Amniotic stem cell (primary cell): ENCODE measurements at places on chromosomes 11 and 22.

DNA sequence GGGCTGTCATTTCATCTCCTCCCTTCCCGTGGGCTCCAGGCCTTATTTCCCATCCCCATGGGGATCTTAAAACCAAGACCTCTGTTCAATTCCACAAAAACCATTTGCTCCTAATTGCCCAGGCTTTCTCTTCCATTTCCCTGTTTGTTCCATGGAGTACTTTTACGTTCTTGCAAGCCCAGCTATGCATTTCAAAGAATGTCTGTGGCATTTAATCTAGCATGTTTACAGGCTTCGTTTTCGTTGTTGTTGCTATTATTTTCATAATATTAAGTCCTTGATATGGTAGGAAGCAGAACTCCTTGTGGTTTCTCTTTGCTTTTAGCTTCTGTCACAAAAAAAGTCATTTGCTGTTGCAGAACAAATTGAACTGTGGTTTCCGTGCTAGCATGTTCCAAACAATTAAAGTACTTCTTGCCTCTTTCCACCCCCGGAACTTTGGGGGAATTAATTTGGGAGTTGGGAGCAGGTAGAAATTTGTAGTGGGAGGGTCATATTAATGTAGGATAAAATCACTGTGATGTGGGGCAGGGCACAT, 68.1 kb upstream of the SLC22A12 start:
- DNase-seq = no peak

DNA sequence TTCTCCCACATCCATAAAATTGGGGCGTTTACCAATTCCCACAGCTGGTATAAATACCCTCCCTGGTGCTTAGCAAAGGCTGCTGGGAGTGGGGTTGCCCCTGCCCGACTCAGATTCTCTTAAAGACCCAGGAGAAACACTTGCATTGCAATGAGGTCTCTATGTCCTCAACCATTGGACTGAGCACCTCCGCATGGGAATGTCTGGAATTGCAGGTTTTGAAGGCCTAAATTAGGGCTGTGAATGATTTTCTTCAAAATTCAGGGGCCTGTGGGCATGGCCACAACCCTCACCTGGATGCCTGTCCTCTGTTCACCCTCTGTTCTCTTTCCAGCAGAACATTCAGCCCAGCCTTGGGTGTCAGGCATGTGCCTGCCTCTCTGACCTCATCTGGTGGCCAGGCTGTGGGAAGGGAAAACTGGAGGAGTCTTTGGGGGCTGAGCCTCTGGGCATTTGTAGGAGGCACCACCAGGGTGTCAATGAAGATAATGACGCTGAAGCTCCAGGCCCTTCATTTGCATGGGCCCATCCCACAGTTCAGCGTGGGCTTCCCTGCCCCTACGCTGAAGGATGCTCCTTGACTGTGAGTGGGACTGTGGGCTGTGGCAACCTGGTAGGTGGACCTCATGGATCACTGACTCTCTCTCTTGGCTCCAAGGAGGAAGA, 52.7 kb upstream of the MYEOV start:
- no peak for DNase-seq

GRCh38 chr11:115710426-115710825, 206.2 kb upstream of the CADM1 start:
- no peak for DNase-seq

- no peak for DNase-seq
Measured at GRCh38 chr11:94283678-94284077, 20.7 kb upstream of the IZUMO1R start.

DNA sequence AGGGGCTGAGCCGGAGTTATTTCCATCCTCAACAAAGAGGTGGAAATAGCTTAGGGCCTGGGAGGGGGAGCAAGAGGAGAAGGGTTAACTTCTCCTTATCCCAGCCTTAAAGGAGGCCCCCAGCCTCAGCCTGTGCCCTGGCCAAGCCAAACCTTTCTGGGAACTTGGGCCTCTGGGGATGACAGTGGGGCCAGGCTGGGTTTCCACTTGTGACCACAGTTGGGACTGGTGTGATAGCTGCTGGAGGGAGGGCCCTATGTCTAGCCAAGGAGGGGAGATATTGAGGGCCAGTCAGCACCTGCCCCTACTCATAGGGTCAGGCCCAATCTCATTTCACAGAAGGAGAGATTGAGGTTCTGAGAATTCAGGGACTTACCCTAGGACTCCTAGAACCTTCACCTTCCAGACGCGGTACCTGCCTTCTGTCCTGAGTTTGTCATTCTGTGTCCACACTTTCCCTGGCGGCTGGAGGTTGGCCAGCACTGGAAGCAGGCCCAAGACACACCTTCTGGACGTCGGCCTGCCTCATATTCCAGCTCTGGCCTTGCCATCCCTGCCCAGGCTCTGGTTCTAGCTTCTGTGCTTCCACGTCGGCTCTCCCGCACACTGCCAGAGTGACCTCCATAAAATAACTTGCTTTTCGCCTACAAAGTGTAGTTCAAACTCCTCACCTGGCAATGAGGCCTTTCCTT, 3.1 kb downstream of the RELT start:
- DNase-seq = no peak

DNA sequence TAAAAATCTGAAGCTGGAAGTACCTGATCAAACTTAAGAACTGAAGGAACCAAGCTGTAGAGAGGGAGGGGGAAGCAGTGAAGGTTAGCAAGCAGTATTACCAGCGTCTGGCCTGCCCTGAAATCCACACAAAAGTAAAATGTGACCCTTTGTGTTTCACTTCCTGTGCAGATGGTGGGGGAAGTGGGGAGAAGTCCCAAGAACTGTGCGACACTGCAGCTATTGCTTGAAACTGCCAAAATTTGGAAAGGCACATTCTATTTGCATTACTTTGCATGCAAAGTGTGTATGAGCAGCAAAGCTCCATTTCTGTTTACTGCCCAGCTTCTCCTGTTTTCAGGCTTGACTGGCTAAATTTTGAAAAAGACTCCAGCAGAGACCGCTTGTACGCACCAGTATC, 72.1 kb upstream of the BMAL1 start:
- DNase-seq = no peak

DNA sequence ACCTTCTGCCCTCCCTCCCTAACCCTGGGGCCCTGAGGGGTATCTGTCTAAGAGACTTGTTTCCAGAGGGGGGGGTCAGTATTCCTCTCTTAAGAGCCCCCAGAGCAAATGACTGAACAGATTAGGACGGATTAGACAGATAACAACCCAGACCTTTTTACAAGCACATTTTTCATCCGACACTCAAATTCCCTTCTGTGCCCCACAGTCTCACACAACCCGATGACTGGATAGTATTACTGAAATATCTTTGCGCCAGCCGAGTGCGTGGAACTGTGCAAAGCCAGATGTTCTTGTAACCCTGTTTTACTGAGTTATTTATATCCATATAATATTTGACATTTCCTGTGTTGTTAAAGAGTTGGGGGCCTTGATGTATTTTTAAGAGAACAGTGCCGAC, 30.9 kb upstream of the FLI1 start:
- DNase-seq = no peak

DNA sequence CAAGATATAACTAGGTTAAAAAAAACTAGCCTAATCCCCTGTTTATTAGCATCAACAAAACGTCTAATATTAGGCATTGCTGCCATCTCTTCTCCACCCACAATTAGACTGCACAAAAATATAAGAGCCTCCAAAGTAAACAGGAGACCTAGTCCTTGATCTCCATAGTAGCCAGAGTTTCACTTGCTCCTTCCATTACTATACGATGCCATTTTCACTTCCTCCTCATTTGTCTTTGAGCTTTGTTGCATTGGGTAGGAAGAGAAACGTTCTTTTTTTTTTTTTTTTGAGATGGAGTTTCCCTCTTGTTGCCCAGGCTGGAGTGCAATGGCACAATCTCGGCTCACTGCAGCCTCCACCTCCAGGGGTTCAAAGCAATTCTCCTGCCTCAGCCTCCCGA, 42.3 kb upstream of the RDX start:
- no peak for DNase-seq

GRCh38 chr11:126357969-126358762, 2.7 kb downstream of the ST3GAL4 start:
- DNase-seq = no peak

GRCh38 chr11:96227244-96227643, 115.8 kb downstream of the MAML2 start:
- DNase-seq = no peak

DNA sequence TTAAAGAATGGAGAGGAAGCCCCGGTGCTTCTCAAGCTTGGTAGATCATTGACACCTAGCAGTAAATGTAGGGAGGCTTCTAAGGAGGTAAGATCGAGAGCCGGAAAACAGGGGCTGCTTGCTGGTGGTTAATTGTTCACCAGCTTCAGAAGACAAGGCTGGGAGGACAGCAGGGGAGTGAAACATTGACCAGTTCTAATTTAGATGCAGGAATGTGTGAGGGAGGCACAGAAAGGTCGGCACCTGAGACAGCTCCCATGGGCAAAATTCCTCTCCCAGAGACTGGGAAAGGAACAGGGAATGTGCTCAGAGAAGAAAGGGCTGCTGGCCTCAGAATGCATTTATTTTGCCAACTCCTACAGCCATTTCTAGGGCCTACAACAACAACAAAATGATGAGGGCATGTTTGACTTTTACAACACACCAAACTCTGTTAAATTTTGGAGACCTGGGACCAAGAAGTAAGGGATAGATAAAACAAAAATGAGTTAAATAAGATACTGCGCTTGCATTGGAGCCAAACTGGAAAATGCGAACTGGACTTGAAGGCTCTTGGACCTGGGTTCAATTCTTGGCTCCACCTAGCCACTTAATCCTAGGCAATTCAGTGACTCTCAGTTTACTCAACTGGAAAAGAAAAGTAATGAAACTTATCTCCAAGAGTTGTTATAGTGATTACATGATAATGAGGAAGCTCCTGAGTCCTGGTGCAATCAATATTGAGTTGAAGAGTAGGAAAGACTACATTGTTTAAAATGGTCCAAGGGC, 31.0 kb downstream of the FZD4 start:
- no peak for DNase-seq

DNA sequence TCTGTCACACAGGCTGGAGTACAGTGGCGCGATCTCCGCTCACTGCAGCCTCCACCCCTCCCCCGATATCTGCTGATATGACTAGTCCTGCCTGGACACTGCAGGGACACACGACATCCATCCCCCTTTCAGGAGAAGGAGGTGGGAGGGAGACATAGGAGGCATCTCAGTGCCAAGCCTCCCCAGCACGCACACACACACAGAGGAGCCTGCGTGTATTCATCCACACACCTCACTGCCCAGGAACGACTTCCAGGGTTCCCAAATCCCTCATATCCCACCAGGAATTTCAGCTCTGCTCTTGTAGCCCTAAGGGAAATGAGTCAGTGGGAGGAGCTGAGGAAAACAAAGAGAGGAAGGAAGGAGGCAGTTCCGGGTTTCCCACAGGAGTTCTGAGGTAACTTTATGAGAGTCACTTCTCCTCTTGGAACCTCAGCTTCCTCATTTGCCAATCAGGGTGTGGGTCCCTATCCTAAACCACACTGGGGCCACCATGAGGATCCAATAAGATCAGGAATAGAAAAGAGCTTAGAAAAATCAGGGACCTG, 37.2 kb upstream of the ACER3 start:
- DNase-seq = peak; percentile 74

DNA sequence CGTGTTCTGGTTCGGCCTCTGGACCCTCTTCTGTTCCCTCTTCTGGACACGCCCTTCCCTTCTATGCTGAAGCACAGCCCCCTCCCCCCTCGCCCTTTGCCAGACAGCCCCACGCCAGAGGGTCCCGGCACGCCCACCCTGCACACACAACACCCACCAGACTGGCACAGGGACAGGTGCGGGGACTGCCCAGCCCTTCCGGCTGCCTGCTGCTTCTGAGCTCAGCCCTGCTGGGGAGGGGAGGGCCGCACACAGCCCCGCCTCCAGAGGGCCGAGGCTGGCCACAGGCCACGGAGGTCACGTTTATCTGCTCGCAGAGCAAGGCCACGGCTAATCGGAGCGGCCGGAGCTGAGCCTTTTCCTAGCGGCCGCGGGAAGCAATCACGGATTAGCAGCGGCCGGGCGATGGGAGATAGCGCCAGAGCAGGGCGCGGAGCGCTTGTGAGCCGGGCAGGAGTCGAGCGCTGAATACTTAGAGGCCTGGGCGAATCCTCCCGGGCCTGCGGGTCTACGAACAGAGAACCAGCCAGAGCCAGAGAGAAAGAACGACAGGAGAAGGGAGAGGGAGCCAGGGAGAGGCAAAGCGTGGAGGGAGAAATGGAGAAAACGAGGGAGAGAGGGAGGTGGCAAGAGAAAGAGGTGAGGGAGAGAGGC, 21.5 kb downstream of the OTUB1 start:
- no peak for DNase-seq

GRCh38 chr11:11525283-11525682, 96.5 kb downstream of the GALNT18 start:
- no peak for DNase-seq

DNA sequence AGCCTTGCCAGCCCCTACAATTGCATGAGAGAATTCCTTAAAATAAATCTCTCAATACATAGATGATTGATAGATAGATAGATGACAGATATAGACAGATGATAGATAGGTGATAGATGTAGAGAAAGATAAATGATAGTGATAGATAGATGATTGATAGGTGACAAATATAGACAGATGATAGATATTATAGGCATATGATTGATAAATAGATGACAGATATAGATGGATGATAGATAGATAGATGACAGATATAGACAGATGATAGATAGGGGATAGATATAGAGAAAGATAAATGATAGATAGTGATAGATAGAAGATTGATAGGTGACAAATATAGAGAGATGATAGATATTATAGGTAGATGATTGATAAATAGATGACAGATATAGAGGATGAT, 564.6 kb downstream of the ETS1 start:
- DNase-seq = no peak

- DNase-seq = no peak
Measured at GRCh38 chr11:95459291-95460042, 228.5 kb upstream of the SESN3 start.

DNA sequence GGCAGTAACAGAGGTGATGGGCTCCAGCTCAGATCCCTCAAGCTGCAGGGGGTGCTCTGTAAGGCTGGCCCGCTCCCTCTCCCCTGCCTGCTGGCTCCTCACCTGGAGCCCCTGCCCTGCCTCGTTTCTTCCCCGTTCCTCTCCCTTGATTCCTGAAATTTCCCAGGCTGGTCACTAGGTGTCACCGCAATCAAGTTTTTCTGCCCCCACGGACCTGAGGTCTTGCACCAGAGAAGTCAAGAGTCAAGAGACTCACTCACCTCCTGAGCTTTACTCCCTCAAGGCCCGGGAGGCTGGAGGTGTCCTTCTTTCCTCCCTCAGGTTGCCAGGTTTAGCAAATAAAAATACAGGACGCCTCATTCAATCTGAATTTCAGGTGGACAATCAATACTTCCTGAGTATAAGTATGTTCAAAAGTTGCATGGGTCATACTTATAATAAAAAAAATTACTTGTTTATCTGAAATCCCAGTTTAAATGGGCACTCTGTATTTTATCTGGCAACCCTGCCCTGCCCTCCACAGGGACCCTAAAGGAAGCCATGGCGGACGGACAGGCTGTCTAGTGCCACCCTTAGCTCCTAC, 69.2 kb downstream of the SCUBE1 start:
- DNase-seq = no peak
